ENCODE measurements at places on chromosomes 16 and 17.
A peak's percentile ranks its signal among the peaks of the same experiment; 100 is the strongest.

- no peak for DNase-seq
Measured at GRCh38 chr17:34884597-34884996, 76.7 kb downstream of the CCT6B start.

DNA sequence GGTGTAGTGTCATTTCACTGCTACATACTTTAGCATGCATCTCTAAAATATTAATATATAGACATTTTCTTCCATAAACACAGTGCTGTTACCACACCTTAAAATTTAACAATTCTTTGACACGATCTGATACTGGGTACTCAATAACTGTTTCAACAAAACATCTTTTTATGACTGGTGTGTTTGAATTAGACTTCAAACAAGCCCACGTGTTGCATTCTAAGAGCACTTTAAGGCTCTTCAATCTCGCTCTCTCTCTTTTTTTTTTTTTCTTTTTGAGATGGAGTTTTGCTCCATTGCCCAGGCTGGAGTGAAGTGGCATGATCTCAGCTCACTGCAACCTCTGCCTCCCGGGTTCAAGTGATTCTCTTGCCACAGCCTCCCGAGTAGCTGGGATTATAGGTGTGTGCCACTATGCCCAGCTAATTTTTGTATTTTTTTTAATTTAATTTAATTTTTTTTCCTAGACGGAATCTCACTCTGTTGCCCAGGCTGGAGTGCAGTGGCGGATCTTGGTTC, 15.8 kb upstream of the SLC46A1 start:
- DNase-seq = no peak

DNA sequence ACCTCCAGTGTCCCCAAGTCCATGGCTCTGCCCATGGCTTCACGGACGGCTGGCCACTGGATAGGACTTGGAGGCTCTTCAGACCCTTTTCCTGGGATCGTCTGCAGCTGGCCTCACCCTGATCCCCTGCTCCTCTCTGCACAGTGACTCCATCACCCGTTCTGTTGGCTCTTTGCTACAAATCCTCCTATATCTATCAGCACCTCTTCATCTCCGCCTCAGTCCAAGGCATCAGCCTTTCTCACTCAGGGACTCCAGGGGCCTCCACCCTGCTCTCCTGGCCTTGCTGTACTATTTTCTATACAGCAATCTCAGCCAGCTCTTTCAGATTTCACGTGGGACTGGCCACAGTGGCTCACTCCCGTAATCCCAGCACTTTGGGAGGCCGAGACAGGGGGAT, 10.7 kb upstream of the SNN start:
- no peak for DNase-seq

- DNase-seq = no peak
Measured at GRCh38 chr16:80682421-80683070, 121.9 kb downstream of the CDYL2 start.

- DNase-seq = peak; percentile 97
Measured at GRCh38 chr16:88569985-88570690, at the start of gene ZC3H18. ZC3H18 (plus strand) TSS chr16:88570403; CDS start chr16:88577124, 6,721 bp downstream.

DNA sequence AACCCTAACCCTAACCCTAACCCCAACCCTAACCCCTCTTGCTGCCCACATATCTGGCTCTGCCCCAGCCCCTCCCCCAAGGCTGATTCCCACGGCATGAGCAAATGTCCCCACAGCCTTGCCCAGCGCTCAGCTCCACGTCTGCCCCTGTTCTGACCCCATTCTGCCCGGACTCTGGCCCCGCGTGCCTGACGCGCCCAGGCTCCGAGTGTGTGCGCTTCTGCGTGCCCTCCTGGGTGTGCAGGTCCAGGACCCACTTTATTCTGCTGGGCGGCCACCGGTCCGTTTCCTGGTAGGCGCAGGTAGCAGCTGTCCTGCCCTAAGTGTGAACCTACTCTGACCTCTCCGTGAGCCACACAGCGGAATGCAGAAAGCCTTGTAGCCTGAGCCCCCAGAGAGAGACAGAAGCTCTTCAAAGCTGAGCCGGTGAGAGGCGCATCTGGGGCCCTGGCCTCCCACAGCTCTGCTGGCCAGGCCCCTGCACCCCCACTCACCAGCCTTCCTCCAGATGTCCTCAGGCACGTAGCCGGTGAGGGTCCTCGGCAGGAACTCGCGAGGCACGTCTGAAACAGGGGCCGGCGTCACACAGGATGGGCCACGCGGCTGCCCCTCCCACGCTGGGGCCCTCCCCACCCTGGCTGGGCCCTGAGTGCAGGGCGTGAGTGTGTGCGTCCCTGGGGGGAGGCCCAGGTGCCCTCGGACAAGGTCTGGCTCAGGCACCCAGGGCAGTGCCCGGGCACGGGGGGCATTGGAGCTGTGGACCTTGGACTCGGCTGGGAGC, 14.0 kb upstream of the PABPN1L start:
- no peak for DNase-seq

- DNase-seq = no peak
Measured at GRCh38 chr17:69060822-69061221, at the start of gene ABCA9. ABCA9 (minus strand) TSS chr17:69060927; CDS start chr17:69051126, 9,801 bp downstream.

- DNase-seq = no peak
Measured at GRCh38 chr17:22268214-22268911, 576.0 kb downstream of the KCNJ18 start.

DNA sequence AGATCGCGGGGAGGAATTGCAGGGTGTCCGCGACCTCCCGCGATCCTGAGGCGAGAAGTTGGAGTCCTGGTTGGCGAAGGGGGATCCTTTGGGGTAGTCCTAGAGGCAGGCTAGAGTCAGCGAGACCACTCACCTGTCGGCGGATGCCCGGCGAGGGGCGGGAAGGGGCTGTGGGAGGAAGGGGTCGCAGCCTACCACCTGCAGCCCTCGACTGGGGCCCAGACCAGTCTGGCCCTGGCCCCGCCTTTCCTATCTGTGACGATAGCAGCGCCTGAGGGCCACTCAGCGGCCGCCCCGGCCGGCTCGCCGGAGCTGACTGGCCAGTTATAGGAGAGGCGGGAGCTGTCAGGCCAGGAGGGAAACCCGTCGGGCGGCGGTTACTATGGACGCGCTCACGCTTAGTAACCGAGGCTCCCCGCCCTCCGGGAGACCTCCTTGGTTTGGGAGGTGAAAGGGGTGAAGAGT, at the start of gene TEKT3:
Gene TEKT3, minus strand, starts transcription at position 213 of the 465 bp plus-strand sequence. CDS start 10,012 bp downstream, outside the sequence.
- DNase-seq = no peak

GRCh38 chr17:18190628-18191235, 7.1 kb downstream of the ALKBH5 start:
- DNase-seq = no peak

GRCh38 chr16:89733792-89734191, 12.5 kb downstream of the ZNF276 start:
- DNase-seq = no peak

DNA sequence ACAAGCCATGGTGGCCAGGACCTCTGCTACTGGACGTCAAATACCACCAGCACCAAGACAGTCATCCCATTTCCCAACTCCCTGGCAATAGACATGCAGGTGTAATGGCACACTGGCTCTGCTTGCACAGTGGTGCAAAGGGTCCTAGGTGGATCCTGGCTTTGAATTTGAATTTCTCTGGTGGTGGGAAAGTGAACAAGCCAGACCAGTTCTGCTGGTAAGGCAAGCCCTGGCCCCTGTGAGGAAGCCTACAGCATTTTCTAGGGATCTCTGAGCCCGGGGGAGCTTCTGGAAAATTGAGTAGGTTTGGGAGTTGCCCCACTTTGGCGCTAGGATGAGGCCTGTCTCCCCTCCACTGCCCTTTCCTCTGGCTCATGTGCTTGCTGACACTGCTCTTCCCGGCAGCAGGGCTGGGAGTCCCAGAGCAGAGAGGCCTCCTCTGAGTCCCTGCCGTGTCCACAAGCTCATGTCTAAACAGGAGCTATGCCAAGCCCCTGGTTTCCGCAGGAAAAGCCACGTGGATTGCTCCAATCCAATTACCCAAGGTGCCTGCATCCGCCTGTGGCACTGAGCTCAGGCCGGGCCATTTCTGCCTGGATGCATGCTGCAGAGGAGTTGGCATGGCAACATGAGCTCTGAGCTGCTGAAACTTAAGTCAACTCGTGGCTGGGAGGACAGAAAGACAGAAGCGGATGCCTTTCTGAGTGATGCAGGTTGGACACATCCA, 67.0 kb downstream of the PRMT7 start:
- no peak for DNase-seq

DNA sequence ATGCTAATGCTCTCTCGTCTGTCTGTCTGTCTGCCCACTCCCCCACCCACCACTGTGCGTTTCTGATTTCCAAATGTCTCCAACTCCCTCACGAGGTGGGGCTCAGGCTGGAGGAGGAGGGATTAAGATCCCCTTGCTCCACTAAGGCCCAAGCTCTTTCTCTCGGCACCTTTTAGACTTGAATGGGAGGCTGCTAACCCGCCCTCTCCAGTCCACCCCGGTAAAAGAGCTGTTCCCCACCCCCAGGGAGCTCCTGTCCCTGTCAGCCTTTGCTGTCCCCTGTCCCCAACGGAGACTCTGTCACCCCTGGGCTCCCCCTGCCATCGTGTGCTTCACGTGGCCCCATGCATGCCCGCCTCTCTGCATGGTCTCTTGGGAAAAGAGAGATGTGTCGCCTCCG, 68.5 kb upstream of the PLCG2 start:
- DNase-seq = no peak

DNA sequence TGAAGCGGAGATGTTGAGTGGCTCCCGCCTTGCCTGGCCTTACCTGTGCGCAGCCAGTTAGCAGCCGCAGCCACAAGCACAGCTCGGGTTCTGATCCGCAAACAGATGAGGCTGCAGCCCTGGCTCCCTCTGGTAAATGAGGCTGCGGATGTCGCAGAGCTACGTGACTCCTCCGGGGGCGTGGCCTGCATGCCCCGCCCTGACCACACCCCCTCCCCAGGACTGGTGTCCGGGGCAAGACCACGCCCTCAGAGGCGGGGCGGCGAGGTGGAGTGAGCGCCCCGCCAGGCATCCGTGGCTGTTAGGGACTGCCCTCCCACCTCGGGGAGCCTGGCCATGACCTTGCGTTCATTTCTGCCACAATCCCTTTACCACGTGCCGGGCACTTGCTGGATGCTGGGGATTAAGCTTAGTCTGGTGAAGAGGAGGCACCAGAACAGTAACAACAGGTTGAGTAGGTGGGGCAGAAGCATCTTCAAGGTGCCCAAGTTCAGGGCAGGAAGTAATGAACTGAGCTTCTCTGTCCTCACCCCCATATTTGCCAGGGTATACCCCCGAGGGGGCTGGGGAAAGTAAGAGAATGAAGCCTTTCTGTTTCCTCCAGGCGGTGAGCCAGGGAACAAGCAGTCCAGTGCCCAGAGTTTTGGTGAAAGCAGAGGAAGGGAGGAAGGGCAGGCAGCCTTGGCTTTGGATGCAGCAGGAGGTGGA, at the start of gene ALDOC:
Gene ALDOC, minus strand, starts transcription at position 138 of the 708 bp plus-strand sequence. CDS start 1,363 bp downstream, outside the sequence.
- DNase-seq = peak; percentile 95

- DNase-seq = no peak
Measured at GRCh38 chr16:74051-74746, 1.8 kb upstream of the RHBDF1 start.

- no peak for DNase-seq
Measured at GRCh38 chr17:81035521-81036196, 708 bp downstream of the BAIAP2 start.

GRCh38 chr17:50596191-50597037, 35.9 kb downstream of the CACNA1G start:
- no peak for DNase-seq

- DNase-seq = no peak
Measured at GRCh38 chr17:71338396-71338795, 782.4 kb upstream of the SOX9 start.

DNA sequence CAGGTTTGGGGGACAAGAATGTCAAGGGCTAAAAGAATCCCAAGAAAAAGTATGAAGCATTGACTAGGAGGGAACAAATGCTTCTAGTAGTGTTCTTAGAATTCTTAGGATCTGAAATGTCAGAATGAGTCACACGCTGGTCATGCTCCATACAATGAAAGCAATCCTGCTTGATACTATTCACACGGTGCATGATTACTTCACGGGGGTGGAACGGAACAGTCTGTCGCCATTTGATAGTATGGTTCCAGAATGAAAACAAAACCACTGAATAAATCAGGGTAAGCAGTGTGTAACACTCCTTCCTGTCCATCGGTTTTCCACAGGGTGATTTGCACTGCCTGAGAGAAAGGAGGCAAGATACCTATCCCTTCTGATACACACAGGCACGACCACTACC, 22.9 kb upstream of the YWHAE start:
- DNase-seq = no peak

GRCh38 chr16:58792188-58792587, 58.1 kb upstream of the GOT2 start:
- DNase-seq = no peak

- DNase-seq = no peak
Measured at GRCh38 chr16:71724320-71724751, at the start of gene PHLPP2. PHLPP2 (minus strand) TSS chr16:71724701; CDS start chr16:71714795, 9,906 bp downstream.

- no peak for DNase-seq
Measured at GRCh38 chr17:30308406-30308805, 16.7 kb upstream of the BLMH start.

GRCh38 chr16:67021321-67021720, 7.6 kb upstream of the CBFB start:
- no peak for DNase-seq

DNA sequence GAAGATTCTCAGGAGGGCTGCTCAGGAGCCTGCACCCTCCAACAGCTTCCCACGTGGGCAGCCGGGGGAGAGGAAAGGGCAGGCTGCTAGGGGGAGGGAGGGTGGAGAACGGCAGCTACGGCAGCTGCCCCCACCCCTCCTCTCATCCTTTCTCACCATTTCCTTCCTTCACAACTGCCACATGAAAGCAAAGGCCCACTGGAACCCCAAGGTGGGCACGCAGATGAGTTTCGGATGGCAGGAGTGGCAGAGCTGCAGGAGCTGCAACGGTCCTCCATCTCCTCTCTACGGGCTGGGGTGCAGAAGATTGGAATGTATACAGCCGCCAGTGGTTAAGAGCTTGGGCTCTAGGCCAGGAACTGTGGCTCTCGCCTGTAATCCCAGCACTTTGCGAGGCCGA, 77.7 kb downstream of the GAS7 start:
- DNase-seq = no peak

- no peak for DNase-seq
Measured at GRCh38 chr17:38544175-38544838, 61.4 kb downstream of the SRCIN1 start.

DNA sequence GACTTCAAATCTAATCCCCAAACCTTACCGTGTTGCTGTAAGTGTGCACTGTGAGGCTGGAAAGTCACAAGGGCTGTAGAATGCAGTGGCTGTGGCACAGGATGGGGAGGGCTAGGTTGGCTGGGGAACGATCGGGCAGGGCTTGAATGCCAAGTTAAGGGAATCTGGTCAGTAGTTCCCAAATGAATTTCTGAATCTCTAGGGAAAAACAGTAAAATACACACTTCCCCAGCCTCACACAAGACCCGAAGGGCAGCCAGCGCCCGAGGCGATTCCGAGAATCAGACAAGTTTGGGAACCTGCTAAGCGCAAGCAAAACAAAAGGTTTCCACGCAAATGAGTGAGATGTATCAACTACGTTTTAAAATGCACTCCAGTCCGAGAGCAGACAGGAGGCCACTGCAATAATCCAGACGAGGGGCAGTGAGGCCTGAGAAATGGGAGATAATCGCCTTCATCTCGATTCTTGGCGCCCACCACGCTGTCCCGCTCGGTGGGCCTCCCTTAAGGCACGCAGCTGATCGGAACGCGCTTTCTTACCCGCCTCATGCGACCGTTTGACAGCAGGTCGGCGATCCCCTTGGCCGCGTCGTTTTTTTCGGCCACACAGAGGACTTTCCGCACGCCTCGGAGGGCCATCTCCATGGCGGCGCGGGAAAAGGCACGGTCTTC, 599 bp downstream of the TOP3A start:
- no peak for DNase-seq

Measured in stimulated activated CD8-positive, alpha-beta memory T cell treated with anti-CD3 and anti-CD28 coated beads, Interleukin-2, amount 100 ng/mL, for 1 hour (primary cell).